ENCODE measurements at places on chromosomes 5 and 9. TPM values are rescaled to one million over a fixed set of nuclear protein-coding genes. Genes with fewer than 3 reads are reported as not detected.

DNA sequence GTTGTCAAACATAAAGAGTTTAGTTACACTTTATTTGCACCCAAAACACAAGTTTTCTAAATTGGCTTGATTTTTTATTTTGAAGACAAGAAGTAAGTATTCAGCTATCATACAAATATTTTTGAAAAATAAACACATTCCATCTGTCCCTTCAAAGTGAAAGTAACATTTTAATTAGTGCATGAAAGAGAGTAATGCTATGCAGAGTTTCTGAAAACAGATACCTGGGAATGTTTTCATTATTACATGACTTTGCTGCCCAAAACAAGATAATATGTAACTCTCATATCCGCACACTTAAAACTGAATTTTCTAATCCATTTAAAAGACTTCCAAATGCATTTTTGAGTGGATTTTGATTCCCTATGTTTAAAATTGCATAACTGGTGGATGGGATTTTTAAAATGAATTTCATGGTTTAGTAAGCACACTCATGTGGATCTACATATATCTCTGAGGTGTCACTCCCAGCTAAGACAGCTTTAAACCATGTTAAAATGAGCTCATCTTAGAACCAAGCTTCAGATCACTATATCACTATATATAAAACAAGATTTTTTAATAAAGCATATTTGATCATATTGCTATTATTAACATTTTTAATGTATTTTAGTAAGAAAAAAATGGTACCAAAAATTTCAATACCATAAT is 127.5 kb downstream of the ATPSCKMT start:
- no peak overlapping the region for H3K4me3 ChIP-seq
- no peaks in the 10 kb centered on the region for H3K36me3 ChIP-seq
- peaks cover 9% of the 10 kb centered on the region for H3K4me1 ChIP-seq
- DNase-seq, result no peak

Gene RHOBTB3
- 91.2 TPM for total RNA-seq

- H3K4me3 ChIP-seq, result no peak overlapping the region
- DNase-seq, result no peak
Observed at GRCh38 chr5:124661317-124662141, 84.9 kb downstream of the ZNF608 start.

Gene C9
- total RNA-seq, result not detected

Gene DAB2IP
- 74.0 TPM for total RNA-seq

DNA sequence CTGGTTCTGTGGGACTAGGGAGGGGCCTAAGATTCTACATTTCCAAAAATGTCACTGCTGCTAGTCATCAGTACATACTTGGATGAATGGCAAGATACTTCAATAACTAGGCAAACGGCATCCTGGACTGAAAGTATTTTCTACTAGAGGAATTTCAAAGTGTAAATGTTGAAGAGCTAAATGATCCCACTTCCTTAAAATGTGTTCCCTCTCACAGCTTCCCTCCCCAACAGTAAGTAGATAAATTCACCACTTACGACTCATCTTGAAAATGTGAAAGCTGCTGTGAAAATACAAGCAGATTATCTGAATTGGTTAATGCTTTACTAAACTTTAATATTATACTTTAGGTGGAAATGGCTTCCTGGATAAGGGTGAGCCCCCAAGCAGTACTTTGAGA is 1571.5 kb upstream of the WWC1 start:
- H3K27ac ChIP-seq, result no peak overlapping the region
- H3K4me3 ChIP-seq, result no peak overlapping the region
- DNase-seq, result no peak

- no peak overlapping the region for H3K4me3 ChIP-seq
- no peaks in the 10 kb centered on the region for H3K27me3 ChIP-seq
- H3K27ac ChIP-seq, result no peak overlapping the region
- peaks cover 41% of the 10 kb centered on the region for H3K4me1 ChIP-seq
Observed at GRCh38 chr9:133842174-133842573, 104.0 kb upstream of the SARDH start.

DNA sequence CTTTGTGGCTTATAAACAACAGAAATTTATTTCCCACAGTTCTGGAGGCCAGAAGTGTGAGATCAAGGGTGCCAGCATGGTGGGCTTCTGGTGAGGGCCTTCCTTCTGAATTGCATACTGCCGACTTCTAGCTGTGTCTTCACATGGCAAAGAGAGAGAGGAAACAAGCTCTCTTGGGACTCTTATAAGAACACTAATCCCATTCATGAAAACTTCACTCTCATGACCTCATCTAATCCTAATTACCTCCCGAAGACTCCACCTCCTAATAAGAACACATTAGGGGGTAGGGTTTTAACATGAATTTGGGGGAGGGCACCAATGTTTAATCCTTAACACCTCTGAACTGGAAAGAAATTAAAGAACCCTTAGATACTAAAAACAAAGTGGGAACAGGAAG is 75.9 kb upstream of the MINAR2 start:
- no peaks in the 10 kb centered on the region for H3K27me3 ChIP-seq
- no peaks in the 10 kb centered on the region for H3K36me3 ChIP-seq
- no peak overlapping the region for H3K4me3 ChIP-seq
